ENCODE measurements at places on chromosomes 5 and 9. TPM values are rescaled to one million over a fixed set of nuclear protein-coding genes. Genes with fewer than 3 reads are reported as not detected.

GRCh38 chr9:16873126-16873802 is 2.8 kb upstream of the BNC2 start:
- DNase-seq, result no peak

GRCh38 chr9:106588626-106589025 is 274.3 kb upstream of the ZNF462 start:
- DNase-seq, result no peak

- DNase-seq, result no peak
Measured at GRCh38 chr5:116572350-116573278, 2.0 kb downstream of the SEMA6A start.

GRCh38 chr5:16666883-16667398 is 50.1 kb upstream of the RETREG1 start:
- peak; percentile 73 for DNase-seq

DNA sequence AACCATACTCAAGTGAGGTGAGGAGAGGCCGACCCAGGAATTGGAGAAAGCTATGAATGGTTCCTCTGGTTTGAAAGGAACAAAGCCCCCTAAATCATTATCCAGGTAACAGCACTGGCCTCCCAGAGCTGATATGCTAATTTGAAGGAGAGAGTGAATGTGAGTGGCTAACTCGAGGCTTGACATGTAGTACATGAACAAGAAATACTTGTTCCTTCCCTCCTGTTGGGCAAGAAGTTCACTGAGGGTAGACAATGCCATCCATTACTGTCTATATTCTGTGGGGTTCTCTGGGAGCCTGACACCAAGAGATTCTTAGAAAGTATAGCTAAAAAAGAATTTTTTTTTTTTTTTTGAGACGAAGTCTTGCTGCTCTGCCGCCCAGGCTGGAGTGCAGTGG is 32.5 kb upstream of the ZNF354A start:
- DNase-seq, result no peak

- DNase-seq, result no peak
Measured at GRCh38 chr5:145921211-145921610, 15.2 kb upstream of the SH3RF2 start.

DNA sequence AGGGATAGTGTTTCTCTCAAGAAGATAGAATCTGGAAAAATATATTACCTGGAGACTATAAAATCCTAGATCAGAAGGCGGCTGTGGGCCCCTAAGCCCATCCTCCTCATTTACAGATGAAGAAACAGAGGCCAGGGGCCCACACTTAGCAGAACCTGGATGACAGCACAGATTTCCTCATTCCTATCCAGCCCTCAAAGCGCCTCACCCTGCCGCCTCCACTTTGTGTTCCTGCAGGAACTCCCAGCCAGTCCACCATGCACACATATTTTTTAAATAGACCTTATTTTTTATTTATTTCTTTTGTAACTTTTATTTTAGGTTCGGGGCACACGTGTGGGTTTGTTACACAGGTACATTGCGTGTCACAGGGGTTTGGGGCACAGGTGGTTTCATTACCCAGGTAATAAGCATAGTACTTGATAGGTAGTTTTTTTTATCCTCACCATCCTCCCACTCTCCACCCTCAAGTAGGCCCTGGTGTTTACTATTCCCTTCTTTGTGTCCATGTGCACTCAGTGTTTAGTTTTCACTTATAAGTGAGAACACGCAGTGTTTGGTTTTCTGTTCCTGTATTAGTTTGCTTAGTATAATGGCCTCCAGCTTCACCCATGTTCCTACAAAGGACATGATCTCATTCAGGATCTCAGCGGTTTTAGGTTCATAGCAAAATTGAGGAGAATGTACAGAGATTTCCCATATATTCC is 85.5 kb upstream of the MAP1B start:
- no peak for DNase-seq

GRCh38 chr9:71094708-71095251 is 26.6 kb downstream of the TRPM3 start:
- no peak for DNase-seq

GRCh38 chr5:179796877-179797608 is 3.3 kb downstream of the LTC4S start:
- no peak for DNase-seq

DNA sequence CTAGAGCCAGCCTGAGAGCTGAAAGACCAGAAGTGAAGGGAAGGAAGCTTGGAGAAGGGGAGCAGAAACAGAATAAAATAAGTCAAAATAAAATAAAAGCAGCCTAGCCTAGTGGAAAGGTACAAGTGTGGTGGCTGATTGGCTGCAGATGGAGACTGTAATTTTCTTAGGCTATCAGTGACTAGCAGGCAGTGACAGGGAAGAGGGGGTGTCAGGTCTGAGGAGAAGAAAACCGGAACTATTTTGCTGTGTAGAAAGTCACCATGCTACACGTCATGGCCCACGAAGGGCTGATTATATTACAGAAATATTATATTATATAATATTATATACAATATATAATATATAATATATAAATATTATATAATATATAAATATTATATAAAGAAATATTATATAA is 98.1 kb upstream of the TAF11L2 start:
- DNase-seq, result no peak

GRCh38 chr9:95462249-95463147 is 54.3 kb downstream of the PTCH1 start:
- peak; percentile 76 for DNase-seq

- DNase-seq, result no peak
Measured at GRCh38 chr9:114000671-114001409, 77.3 kb downstream of the AMBP start.

DNA sequence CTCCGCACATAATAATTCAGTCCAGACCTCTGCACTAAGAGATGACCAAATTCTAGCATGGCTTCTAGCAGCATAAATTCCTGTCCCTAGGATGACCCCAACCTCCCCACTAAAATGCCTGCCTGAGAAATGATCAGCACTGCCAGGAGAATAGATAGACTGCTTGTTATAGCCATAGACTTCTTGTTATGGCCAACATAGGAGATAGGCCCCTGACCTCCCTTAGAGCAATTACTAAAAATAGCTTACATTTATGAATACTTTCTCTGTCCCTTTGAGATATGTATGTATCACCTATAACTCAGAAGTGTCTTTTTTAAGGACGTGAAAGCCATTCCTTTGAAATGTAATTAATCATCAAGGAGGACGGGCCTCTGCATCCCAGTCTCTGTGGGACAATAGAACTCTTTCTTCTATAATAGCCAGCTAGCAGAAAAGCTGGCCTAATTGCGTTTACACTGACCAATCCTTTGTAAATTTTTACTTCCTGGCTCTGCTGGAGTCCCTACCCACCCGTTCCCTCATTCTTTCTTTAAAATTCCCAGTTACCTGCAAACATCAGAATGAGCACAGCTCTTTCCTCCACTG is 1002.7 kb downstream of the CDH18 start:
- no peak for DNase-seq

GRCh38 chr5:60489856-60490255 is 210.1 kb downstream of the DEPDC1B start:
- DNase-seq, result no peak

GRCh38 chr5:1747803-1748085 is 51.9 kb downstream of the MRPL36 start:
- no peak for DNase-seq

DNA sequence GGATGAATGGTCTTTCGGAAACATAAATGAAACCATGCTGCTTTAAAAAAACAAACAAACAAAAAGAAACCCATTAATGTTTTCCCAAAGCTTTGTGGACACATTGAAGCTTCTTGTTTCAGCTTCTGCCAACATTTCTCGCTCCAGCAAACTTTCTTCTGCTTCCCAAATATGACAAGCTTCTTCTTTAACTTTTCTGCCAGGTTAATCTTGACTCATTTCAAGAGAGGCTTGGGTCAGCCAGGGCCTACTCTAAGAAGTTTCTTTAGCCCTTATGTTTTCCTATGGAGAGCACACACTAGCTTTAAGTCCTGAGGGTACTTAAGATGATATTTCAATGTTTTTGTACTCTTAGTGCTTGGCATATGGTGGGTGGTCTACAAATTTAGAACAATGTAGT is 6.1 kb downstream of the ANXA1 start:
- DNase-seq, result no peak

DNA sequence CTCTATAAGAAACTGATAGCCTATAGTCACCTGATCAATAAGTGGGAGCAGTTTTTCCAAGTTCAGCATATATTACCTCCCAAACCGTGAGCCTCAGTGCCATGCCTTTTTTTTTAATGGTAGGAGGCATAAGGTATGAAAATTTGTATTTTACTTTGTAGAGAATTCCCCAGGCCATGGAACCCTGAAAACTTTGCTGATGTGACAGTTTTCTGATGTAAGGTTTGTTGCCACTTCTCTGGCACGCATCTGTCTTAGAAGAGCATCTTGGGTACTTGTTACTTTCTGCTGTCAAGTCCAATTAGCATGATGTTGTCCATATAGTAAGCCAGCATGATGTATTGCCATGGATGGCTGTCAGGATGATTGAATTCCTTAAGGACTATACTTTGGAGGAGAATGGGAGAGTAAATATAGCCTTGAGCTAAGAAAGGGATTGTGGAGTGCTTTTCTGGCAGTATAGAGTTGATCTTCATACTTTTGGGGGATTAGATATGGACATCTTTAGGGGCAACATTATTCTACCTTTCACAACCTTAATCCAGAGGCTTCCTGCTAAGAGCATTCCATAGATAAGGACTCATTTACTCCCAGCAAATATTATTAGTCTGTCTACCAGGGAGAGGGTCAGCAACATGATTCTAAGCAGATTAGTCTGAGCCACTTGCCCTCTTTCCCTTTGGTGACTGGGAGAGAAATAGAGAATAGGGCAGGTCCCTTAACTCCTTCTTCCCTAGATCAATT is 389.6 kb downstream of the YTHDC2 start:
- no peak for DNase-seq

GRCh38 chr5:13957032-13957645 is 12.7 kb upstream of the DNAH5 start:
- DNase-seq, result peak; percentile 96

GRCh38 chr9:138037140-138037539 is 159.6 kb downstream of the CACNA1B start:
- DNase-seq, result no peak

- no peak for DNase-seq
Measured at GRCh38 chr5:135376961-135377624, 21.9 kb downstream of the MACROH2A1 start.

GRCh38 chr9:130532426-130533080 is 46.8 kb upstream of the FUBP3 start:
- no peak for DNase-seq

GRCh38 chr9:87578625-87579024 is 81.0 kb downstream of the DAPK1 start:
- DNase-seq, result no peak

Gene TYRP1
- total RNA-seq, result 10.2 TPM

Gene AJM1
- total RNA-seq, result 1.2 TPM

Gene HAVCR1
- total RNA-seq, result 0.11 TPM

Gene SPATA31A5
- not detected for total RNA-seq

Gene NAIF1
- 7.2 TPM for total RNA-seq

Gene ARID3C
- total RNA-seq, result 1.1 TPM

Gene ZFP2
- total RNA-seq, result 7.7 TPM

Measured in spinal cord (tissue), 10 donors.